Neural crest cell (in vitro differentiated cells): ENCODE measurements at places on chromosomes 7 and 10.

- DNase-seq, result no peak
Observed at GRCh38 chr7:36283181-36283580, 106.5 kb upstream of the ANLN start.

DNA sequence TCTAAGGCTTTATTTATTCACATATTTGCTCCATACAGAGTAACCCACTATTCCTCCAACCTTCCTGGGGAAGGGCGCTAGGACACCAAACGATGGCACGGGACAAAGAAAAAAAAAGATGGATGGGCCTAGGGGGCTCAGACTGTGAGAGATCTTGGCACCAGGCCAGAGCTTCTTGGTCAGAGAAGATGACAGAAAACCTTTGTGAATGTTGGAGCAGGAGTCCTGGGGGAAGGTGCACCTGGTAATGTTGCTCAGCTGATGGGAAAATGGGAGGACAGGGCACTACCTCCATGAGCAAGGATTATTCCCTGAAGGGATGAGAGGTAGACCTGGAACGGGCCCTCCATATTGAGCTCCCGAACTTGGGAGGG lies 1.4 kb upstream of the SH3PXD2A start:
- no peak for DNase-seq

GRCh38 chr10:69292459-69292858 lies 14.2 kb downstream of the HK1 start:
- DNase-seq, result no peak

DNA sequence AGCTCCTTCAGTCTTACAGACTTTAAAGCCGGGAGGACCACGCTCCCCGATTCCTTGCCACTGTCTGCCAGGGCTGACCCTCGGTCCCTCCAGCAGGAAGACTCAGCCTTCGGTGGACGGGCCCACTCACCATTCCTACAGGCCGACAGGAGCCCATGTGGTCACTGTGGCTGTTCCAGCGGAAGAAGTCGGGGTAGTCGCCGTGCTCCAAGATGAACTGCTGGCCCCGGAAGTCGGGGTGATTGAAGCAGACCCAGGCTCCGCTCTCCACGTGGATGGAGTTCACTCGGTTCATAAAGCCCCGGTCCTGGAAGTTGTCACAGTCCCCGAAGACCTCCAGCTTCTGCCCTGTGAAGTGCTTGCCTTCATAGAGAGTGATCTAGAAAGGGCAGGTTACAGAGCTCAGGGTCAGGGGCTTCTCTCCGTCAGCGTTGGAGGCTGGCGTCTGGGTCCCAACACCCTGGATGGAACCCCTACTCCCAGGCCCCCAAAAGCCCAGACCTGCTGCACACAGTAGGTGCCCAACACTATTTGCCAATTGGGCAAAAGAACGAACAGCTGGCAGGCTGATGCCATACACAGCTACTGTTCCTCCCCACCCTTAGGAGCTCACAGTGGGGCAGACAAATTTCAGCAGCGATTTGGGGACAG lies 1.9 kb downstream of the CRYGN start:
- DNase-seq, result no peak

DNA sequence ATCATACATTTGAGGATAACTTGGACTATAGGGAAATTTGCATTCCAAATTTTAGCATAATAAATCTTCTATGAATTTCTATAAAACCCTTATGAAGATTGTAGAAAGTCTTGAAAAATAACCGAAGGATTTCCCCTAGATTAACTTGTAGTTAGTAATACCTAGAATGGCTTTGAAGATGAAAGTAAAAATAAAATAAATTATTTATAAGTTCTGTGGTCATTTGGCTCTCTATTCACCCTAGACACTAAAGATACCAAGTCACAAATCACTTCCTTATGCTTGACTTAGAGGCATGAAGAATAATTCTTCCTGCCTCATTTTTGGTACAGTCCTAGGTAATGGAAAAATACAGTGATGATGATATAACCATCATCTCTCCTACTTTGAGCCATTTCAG lies 79.3 kb downstream of the CSTF2T start:
- DNase-seq, result no peak

DNA sequence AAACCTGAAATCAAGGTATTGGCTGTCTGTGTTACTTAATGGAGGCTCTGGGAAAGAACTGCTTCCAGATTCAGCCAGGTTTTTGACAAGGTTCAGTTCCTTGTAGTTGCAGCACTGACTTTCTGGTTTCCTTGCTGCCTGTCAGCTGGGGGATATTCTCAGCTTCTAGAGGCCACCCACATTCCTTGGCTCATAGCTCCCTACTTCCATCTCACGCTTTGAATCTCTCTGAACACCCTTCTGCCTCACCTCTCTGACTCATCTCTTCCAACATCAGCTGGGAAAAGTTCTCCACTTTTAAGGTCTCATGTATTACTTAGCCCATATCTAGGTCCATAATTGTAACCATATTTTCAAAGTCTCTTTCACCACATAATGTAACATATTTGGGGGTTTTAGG lies 22.9 kb upstream of the GPR22 start:
- no peak for DNase-seq

DNA sequence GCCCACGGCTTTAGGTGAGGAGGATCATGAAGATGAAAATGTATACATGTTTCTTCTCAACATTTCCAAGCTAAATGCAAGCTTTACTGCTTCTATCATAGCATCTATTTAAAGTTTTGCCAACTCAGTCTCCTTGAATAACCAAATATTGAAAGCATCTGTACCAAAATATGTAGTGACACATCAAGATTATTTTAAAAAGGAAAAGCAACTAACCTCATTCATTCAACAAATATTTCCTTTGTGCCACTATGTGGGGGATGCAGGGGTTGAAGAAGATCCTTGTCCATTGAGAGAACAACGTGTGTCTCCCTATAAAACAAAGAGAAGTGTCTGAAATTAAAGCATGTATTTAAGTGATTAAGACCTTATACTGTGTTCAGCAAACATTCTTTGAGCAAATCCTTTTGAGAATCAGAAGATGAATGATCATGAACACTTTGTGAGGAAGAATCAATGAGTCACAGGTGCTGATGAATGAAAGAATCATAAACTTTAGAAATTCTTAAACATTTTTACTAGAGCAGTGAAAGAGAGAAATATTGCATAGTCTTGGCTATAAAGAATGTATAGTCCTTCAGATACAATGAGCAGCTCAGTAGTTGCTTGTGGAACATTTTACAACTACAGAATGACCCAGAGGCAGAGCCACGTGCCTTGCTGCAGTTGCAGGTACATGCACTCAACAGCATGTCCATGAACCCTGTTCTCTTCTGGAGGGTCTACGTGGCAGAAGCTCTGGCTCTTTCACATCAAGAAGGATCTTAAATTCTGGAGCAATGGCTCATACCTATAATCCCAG lies 13.9 kb downstream of the TAS2R60 start:
- no peak for DNase-seq

DNA sequence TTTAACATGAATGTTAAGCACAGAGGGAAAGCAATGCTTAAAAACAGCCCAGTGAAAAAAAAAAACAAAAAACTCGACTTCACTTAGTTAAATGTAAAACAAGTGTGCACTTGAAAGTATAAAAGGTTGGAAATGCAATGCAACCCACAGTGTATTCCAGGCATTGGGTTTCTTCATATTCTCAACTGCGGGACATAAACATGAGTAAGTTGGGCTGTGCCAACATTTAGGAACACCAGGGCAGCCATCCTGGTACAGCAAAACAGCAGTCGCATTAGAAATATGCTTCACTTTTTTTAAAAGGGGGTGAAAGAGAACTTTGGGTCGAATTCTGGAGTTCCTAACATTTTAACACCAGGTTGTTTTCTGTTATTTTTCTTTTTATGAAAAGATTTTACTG lies 937 bp downstream of the STEAP1 start:
- no peak for DNase-seq

DNA sequence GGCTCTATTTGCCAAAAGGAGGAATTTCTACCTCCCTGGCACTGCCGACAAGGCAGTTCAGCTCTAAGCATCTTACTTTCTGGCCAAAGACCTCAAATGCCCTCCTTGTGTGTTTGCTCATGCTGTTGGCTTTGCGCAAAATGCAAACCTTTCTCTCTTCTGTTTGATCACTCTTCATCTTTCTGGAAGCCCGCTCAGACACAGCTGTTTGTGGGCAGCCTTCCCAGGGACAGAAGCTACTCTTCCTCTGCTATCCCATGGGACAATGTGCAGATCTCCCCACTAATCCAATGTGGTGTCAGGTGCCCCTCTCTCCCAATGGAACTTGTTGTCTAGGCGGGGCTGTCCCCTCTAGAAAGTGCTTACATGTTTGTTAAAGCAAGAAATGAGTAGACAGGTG lies 278.7 kb downstream of the CCSER2 start:
- no peak for DNase-seq

DNA sequence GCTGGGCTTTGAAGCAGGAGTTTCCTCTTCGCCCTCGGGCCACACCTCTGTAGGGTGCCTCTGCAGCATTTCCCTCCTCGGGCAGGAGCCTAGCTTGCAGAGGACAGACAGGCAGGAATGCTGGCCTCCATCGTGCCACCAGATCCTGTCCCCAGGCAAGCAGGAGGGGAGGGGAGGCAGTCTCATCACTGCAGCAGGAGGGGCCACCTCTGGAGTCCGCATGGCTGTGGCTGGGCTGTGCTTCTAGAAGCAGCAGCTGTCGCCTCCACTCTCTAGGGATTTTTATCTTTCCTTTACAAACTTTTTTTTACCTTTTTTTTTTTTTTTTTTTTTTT lies 181.4 kb downstream of the CUX1 start:
- no peak for DNase-seq

DNA sequence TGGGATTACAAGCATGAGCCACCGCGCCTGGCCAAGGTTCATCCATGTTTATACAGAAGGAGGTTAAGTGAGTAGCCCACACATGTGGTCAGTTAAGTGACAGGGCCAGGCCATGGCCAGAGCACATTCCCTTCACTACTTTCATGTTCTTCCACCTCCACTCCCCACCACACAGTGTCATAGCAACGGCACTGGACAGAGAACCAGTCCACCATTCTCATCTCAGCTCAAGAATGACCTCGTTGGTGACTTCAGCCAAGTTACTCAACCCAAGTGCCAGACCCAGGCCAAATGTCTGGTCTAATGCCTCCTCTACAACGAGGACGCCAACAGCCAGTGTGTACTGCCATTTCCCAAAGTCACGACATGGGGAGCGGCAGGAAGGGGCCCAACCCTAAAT lies 62.4 kb downstream of the INHBA start:
- DNase-seq, result no peak

- no peak for DNase-seq
Observed at GRCh38 chr7:148699782-148700629, 1.3 kb downstream of the CUL1 start.

DNA sequence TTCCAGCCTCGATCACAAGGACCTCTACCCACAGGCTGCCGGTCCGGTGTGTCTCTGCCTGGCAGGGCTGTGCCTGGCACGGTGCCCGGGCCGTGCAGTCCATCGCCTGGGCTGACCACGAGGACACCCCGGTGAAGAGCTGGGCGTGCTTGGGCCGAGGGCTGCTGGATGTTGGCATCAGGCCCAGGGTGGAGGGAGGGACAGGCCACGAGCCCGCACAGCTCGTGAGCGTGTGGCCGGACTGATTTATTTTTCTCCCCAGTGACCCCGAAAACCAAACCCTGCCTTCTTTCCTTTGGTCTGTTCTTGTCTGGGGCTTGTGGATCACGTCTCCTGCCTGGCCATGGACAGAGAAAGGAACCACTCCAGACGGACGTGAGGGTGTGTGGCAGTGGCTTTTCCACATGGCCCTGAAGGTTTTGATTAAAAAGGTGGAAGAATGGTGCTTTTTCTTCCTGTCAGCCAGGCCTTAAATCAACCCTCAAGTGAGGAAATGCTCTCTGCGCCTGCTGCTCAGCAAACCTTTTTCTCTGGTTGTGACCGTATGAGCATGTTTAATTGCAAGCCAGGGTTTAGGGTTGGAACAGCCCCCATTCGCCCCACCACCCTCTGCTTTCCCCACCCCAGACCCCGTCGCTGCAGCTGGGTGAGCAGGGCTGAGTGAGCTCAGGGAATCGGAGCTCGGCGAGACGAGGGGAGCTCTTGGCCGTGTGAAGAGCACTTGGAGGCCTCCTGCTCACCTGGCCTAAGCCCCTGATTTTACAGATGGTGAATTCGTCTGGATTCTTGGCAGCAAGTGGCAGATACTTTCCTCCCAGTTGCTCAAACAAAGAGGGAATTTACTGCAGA lies 130.1 kb downstream of the RGS10 start:
- no peak for DNase-seq

- no peak for DNase-seq
Observed at GRCh38 chr7:101720324-101720723, 91.2 kb upstream of the MYL10 start.

- DNase-seq, result no peak
Observed at GRCh38 chr10:4822208-4822607, 3.8 kb upstream of the AKR1E2 start.

- DNase-seq, result no peak
Observed at GRCh38 chr10:84743483-84743882, 415.1 kb downstream of the CCSER2 start.
